Nasal cavity respiratory epithelium epithelial cell of viscerocranial mucosa (primary cell): ENCODE measurements at places on chromosomes 7 and 10. TPM values are rescaled to one million over a fixed set of nuclear protein-coding genes. Genes with fewer than 3 reads are reported as not detected.

The SUMF2 gene
- total RNA-seq, result 203 and 339 TPM in 2 replicates

The CAPZA2 gene
- total RNA-seq, result 86.1 and 187 TPM in 2 replicates

The GGCT gene
- 70.3 and 74.5 TPM in 2 replicates for total RNA-seq

The TAS2R3 gene
- total RNA-seq, result 1.0 and 7.8 TPM in 2 replicates

The KCND2 gene
- total RNA-seq, result not detected in 2 replicates

The WIPF3 gene
- total RNA-seq, result under 0.01 and 0.21 TPM in 2 replicates

The AKR1C4 gene
- total RNA-seq, result not detected in 2 replicates

The DBNL gene
- total RNA-seq, result 35.5 and 104 TPM in 2 replicates

The PLAC9 gene
- total RNA-seq, result not detected in 2 replicates

The SVOPL gene
- total RNA-seq, result 0.78 TPM in 1 of 2 replicates, not detected in the other

The FXYD4 gene
- not detected in 2 replicates for total RNA-seq

The TRAPPC14 gene
- 6.2 and 8.7 TPM in 2 replicates for total RNA-seq

The EFCAB10 gene
- total RNA-seq, result 0.64 and 0.68 TPM in 2 replicates

The SFTPA1 gene
- total RNA-seq, result not detected in 2 replicates

The EEPD1 gene
- 2.1 and 3.5 TPM in 2 replicates for total RNA-seq

The CYP3A4 gene
- 0.07 TPM in 1 of 2 replicates, not detected in the other for total RNA-seq

The GPR26 gene
- total RNA-seq, result under 0.01 TPM in 1 of 2 replicates, not detected in the other

The ANKRD1 gene
- under 0.01 and 1.4 TPM in 2 replicates for total RNA-seq
